ENCODE measurements at places on chromosomes 12 and 14.
A peak's percentile ranks its signal among the peaks of the same experiment; 100 is the strongest.

- no peak for DNase-seq
Observed at GRCh38 chr14:85252011-85252410, 277.9 kb upstream of the FLRT2 start.

GRCh38 chr14:64946310-64947045 is 3.9 kb upstream of the GPX2 start:
- no peak for DNase-seq

DNA sequence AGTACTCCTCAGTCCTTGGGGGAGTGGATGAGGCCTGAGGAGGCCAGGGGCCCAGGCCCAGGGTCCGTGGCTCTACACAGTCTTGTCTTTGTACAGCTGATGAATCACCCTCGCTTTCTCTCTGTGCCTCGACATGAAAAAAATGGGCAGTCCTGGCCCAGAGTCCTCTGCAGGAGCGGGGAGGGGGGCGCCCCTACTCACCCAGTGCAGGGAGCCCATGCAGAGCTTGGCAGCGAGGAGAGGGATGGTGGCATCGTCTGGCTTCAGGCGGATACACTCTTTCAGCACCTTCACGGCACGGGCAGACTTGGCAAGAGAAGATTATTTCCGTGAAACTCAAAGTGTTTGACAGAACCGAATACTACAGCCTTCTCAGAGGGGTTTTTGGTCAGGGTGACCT is 159.3 kb downstream of the TTC7B start:
- DNase-seq: no peak

- no peak for DNase-seq
Observed at GRCh38 chr12:95506707-95507523, 33.0 kb downstream of the METAP2 start.

DNA sequence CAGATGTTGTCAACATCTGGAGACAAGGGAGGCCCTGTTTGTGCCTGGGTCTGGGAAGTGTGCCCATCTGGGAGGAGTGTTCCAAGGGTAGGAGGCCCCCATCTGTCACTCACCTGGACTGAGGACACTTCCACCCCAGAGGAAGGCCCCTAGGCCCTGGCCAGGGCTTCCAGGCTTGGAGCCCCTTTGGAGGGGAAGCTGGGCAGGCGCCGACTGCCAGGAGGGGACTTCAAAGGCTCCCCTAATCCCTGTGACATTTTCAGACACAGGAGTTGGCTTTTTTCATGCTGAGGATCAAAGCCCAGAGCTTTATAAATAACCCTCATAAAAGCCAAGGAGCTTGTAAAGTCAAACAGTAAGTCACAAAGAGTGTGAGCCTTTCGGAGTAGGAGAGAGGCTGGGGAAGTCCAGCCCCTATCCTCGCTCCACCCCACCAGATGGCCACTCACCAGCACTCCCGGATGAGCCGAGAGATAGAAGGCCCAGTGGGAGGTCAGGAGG is 17.6 kb upstream of the FAM222A start:
- no peak for DNase-seq

DNA sequence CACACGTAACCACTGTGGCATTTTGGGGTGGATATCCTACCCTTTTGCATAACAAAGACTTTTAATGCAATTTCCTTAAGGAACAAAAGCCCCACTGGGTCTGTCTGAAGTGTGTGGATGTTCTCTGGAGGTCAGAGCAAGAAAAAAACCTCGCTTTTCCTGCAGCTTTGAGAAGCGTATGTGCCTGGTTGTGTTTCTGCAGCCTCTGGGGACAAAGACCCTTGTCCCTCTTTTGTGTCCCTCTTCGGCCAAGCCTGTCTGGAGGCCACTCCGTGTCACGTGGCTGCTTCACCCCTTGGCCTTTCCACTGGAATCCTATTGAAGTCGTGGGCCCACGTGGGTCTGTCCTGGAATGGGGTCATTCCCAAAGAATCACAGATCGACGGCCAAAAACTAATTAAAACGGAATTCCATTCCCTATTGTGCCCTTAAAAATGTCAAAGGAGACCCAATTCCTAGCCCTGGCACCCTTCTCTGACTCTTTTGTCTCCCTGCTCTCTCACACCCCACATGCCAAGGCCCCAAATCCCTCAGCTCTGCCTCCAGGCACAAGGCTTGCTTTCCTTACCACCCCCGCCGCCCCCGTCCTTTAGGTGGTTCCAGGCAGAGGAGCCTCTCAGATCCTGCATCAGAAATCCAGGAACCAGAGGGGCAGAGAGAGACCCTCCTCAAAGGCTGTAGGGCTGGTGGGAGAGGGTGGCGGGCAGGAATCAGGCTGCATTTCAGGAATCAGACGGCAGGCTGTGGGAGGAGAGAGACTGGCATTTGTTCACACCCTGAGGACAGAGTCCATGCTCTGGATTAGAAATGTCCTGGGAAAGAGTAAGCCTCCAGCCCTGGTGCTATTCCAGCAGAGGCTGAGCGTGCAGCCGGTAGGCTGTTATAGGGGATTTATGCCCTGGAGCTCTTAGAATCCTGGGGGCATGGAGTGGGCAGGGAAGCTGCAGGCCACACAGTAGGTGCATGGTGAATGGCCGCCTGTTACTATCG is 12.6 kb upstream of the CYP46A1 start:
- DNase-seq: no peak

DNA sequence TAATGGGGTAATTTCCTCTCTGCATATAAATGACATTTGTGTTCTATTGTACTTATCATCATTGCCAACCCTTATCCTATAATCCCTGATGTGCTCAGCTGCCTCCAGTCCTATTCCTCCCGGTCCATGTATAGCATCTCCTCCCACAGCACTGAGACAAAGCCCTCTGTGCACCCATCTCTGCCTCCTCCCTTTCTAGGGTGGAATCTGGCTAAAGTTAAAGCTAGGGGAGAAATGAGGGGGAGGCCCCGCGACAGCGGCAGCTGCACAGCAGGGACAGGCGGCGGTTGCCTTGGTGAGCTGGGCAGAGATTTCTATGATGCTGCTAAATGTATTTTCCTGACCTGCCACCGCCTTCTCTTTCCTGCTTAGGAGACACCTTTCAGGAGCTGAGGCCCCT is 12.8 kb upstream of the ZDHHC22 start:
- DNase-seq: peak; percentile 73

- DNase-seq: no peak
Observed at GRCh38 chr12:49921936-49922335, 18.2 kb upstream of the FAIM2 start.

- DNase-seq: no peak
Observed at GRCh38 chr12:52254180-52254964, 20.1 kb upstream of the KRT86 start.

GRCh38 chr12:62599854-62600437 is 133.3 kb downstream of the MON2 start:
- DNase-seq: no peak

- DNase-seq: no peak
Observed at GRCh38 chr14:47435331-47435965, 240.0 kb downstream of the MDGA2 start.

- DNase-seq: no peak
Observed at GRCh38 chr14:30725763-30726162, 103.6 kb downstream of the SCFD1 start.

GRCh38 chr14:95304342-95304741 is 15.4 kb downstream of the CLMN start:
- DNase-seq: no peak

GRCh38 chr14:65222440-65222858 is 120.1 kb upstream of the MAX start:
- peak; percentile 4 for DNase-seq

GRCh38 chr12:57129889-57130288 is 1.6 kb downstream of the LRP1 start:
- DNase-seq: no peak

GRCh38 chr12:58896278-58896677 is 24.0 kb downstream of the LRIG3 start:
- no peak for DNase-seq

- DNase-seq: no peak
Observed at GRCh38 chr14:68661226-68662225, 131.3 kb downstream of the ZFP36L1 start.

GRCh38 chr14:96748362-96748761 is 48.8 kb upstream of the VRK1 start:
- no peak for DNase-seq

- no peak for DNase-seq
Observed at GRCh38 chr12:25976289-25976688, 17.8 kb downstream of the RASSF8 start.

DNA sequence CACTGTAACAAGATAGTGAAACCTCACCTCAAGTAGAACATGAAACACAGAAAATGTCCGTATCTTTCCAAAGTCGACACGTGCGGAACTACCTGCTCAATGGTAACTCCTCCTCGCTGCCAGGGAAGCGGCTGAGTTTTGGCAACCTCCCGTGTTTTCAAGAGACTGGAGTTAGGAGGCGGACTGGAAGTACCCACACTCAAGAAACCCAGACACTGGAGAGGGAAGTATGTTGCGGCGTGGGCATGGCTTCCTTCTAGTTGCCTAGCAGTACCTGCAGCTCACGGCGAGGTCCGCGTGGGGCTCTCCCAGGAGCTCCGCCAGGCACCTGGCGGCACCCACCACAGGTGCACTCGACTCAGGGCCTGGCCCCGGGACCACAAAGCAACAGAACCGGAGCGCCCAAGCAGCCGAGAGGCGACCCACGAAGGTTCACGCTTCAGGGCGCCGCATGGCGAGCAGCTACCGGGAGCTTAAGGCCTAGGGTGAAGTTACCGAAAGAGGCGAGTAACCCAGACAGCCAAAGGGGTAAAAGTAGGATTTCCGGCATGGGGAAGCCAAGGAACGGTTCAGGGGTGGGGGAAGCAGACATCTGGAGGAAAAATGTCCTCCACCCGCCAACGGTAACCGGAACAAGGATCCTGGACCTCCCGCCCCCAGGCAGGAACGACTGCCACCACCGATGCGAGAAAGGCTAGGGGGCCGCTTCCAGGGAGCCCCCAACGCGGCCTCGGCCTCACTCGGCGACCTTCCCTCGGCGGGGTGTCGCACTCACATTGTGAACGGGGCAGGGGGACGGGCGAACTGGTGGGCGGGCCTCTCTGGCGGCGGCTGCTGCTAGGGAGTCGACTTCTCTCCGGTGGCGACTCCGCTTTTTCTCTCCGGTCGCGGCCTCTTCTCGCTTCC is 608 bp downstream of the PTGES3 start:
- peak; percentile 59 for DNase-seq

DNA sequence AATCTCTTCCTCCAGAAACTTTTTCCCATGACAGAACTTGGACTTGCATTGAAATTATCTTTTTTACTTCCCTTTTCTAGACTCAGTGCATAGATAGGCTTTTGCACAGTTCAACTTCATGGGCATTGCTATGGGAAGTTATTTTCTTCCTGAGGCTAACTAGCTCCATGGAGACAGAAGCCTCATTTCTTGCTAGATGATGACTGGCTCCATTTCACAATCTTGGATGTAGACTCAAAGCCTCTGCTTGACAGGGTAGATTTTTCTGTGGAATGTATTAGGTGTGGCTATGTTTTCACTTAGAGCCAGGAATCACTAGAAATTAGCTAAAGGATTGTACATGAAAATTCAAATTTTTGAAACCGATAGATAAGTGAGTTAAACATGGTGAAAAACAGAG is 884.1 kb upstream of the MGAT4C start:
- no peak for DNase-seq

GRCh38 chr12:104180374-104180773 is 35.2 kb upstream of the TXNRD1 start:
- DNase-seq: no peak

- peak; percentile 2 for DNase-seq
Observed at GRCh38 chr12:15996254-15996653, 85.1 kb downstream of the DERA start.

GRCh38 chr12:89417246-89417977 is 65.1 kb upstream of the DUSP6 start:
- no peak for DNase-seq

DNA sequence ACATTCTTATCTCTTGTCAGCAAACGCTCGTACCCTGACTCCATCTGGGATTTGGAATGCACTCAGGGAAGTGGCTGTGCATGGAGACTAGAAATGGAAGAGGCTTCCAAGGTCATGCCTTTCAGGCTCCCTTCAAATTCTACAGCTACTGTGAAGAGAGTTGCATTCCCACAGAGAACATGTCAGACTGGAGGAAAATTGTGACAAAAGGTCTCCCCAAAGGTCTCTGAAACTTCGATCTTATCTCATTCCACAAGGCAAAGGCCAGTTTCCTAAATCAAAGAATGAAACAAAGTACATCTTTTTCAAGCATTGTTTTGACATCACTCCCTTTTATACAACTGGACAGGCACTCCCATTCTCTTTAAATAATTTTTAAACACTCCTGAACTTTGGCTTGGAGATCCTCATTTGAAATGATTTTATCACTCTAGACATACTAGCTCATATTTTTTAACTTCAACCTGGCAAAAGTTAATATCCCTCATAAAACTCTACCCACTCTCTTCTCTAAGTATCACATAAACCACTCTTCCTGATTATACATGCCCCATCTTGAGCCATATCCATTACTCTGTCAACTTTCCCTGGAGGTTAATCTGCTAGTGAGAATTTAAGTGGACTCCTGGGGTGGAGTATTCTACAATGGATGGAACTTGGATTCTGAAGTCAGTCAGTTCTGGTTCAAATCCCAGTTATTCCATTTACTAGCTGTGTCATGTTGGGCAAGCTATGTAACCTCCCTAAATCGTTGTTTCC is 218.1 kb upstream of the HMGA2 start:
- DNase-seq: no peak

DNA sequence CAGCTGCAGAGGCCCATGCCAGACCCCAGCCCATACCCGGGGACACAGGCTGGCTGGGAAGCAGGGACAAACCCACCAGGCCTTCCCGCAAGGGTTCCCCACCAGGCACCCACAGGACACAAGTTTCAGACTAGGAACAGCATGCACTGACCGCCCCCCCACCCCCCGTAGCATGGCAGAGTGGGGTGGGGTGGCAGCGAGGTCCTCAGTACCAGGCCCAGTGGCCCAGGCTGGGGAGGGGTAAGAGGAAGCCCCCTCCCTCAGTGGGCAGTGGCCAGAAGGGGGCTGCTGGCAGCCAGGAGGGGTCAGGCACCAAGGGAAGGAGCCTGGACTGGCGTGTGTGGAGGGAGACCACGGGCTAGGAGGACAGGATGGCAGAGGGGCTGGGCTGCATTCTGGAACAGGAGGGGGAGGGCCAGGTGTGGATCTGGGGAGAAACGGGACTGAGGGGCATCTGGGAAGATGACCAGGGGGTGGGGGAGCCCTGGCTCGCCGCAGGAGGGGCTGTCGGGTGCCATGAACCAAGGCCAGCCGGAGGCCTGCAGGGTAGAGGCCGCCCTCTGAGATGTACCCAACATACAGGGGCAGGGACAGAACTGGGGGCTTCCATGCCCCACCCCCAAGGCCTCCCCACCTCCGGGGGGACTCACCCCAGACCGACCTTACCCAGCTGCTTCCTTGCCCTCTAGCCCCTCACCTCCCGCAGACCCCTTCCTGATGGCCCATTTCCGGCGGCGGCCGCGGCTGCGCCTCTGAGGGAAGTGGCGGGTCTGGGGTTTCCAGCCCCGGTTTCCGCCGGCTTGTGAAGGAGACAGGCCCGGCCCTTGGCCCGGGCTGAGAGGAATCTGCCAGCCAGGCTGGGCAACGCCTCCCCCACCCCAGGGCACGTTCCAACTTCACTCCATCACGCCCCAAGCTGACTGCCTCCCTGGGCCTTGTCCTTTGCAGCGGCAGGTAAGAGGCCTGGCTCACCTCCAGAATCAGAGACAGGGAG is 5.6 kb upstream of the JAG2 start:
- DNase-seq: no peak

- DNase-seq: peak; percentile 31
Observed at GRCh38 chr14:50061664-50062437, 54.5 kb downstream of the VCPKMT start.
